Frontal cortex (tissue), 4 donors: ENCODE measurements at places on chromosomes 13 and 19.

DNA sequence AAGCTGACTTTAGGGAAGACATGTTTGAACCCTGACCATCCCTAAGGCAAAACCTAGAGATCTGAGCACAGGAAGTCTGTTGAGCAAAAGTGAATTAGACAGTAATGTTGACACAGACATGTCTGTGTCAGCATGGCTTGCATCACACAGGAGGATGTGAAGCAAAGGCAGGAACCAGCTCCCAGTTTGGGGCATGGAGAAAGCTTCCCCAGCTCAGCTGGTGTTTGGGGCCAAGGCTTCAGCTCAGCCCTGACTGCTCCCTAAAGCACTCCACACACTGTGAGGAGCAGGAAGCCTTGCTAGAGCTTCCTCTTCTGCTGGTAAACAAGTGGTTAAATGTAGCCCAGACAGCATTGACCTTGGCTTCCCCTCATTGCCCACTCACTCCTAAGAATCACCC, 153.8 kb upstream of the UBL3 start:
- no peak for DNase-seq

GRCh38 chr13:88217883-88218282, 546.7 kb downstream of the SLITRK5 start:
- no peak for DNase-seq

DNA sequence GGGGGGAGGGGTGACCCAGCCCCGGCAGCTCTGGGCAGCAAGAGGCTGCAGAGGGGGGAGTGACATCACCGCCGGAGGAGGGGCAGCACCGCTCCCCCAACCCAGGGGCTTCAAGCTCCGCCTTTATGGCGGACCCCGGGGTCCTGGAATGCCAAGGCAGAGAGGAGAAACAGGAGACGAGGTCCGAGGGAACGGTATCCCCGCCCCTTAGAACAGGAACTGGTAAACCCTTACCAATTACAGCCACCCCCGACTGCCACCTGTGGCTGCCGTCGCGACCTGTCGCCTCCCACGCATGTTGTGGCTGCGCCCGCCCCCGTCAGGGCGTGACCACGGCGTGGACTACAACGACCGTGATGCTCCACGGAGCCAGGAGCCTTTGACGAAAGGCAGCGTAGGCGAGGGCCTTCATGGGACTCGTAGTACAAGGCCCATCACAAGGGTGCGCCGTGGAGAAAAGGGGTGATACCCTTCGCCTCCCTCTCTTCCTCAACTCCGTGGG, 4.1 kb upstream of the KCNC3 start:
- peak; percentile 93 for DNase-seq

GRCh38 chr13:77514336-77514726, 21.2 kb upstream of the SCEL start:
- no peak for DNase-seq

- no peak for DNase-seq
These were observed 16.8 kb downstream of the CCL25 start for GRCh38 chr19:8069096-8069973.

DNA sequence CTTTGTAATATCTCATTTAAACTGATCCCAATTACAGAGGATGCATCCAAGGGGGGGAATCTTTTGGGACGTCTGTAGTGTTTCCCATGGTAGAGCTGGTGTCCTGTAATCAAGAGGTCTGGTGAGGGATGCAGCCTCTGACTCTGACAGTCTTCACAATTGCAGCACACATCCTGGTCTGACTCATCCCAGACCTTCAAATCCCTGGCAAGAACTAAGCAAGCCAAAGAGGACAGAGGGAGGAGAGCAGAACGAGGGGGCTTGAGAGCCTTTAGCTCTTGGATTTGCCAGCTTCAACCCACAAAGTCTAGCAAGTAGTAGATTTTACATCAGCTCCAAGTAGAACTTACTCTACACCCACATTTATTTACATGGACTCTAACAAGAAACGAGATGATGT, 17.3 kb upstream of the FCGBP start:
- peak; percentile 37 for DNase-seq
